ENCODE measurements at places on chromosomes 11 and 22.

GRCh38 chr11:17152306-17152705 lies 55.5 kb downstream of the PIK3C2A start:
- DNase-seq: no peak

GRCh38 chr22:35547987-35548721 lies 7.5 kb downstream of the RASD2 start:
- no peak for DNase-seq

- DNase-seq: no peak
Measured at GRCh38 chr22:31909977-31910376, 34.4 kb upstream of the YWHAH start.

- no peak for DNase-seq
Measured at GRCh38 chr22:16776080-16776479, 49.1 kb downstream of the XKR3 start.

- DNase-seq: no peak
Measured at GRCh38 chr22:44317123-44317444, 4.3 kb upstream of the SHISAL1 start.

GRCh38 chr11:119932828-119933562 lies 204.0 kb upstream of the NECTIN1 start:
- DNase-seq: no peak

Data from activated T-helper 1 cell treated with anti-CD3 and anti-CD28 coated beads, Interleukin-2, amount 50 U/mL, for 16 hours (primary cell).